ENCODE measurements at places on chromosomes 13 and 19. TPM values are rescaled to one million over a fixed set of nuclear protein-coding genes. Genes with fewer than 3 reads are reported as not detected.
A peak's percentile ranks its signal among the peaks of the same experiment; 100 is the strongest.

USHBP1 gene
- total RNA-seq: 4.0 TPM

TMTC4 gene
- total RNA-seq: 17.9 TPM

LPAR2 gene
- total RNA-seq: 11.6 TPM

SOHLH2 gene
- not detected for total RNA-seq

MRPS12 gene
- 32.5 TPM for total RNA-seq

KISS1R gene
- not detected for total RNA-seq

GATAD2A gene
- total RNA-seq: 79.1 TPM

IL12RB1 gene
- total RNA-seq: 5.4 TPM

ZNF260 gene
- 9.7 TPM for total RNA-seq

- no peak for DNase-seq
Measured at GRCh38 chr13:100833427-100833826, 158.8 kb upstream of the TMTC4 start.

GRCh38 chr13:20714563-20715329, 11.2 kb downstream of the IL17D start:
- no peak for DNase-seq

DNA sequence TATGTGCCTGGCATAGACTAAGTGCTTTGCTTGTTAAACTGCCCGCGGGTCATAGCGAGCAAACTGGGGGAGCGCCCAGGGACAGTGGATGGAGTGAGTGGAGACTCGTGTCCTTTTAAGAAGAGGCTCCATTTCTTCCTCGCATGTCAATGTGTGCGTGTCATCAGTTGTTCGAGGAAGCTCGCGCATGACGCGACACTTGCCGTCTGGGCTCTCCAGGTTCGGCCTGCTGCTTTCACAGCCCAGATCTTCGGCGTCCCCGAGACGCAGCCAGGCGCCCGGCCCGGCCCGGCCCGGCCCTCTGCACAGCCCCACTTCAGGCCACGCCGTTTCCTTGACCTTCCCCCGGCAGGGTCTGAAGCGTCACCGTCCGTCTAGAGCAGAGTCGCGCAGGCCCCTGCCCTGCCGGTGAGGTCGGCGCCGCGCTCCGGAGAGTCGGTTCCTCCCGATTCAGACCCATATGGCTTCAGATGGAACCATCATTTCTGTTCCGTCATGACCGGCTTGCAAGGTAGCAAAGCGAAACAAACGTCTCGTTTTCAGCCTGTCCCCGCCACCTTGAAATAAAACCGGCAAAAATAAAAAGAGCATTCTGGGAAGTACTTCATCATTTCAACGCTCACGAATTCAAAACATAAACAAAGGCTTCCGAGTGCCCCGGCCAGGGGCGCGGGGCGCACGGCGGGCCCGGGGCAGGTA, 599 bp upstream of the ARHGEF7 start:
- DNase-seq: peak; percentile 30

GRCh38 chr19:1471515-1472160, 7.4 kb downstream of the C19orf25 start:
- no peak for DNase-seq

DNA sequence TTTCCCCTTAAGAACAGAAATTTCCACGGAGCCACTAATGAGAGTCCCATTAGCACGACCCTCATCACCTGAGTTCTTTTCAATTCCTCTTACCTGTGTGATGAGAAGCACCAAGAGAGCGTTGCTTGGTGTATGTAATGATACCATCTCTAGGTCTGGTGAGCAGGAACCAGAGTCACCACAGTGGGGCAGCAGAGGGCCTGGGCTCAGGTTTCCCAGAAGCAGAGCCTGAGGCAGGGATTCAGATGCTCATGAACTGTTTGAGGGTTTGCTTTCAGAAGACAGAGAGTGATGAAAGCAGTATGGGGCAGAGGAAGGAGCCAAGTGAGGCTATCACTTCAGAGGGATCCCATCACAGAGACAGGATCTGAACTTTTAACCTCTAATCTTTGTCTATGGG, 3.1 kb upstream of the PTPRH start:
- DNase-seq: no peak

- no peak for DNase-seq
Measured at GRCh38 chr19:5925830-5926427, 11.9 kb downstream of the CAPS start.

GRCh38 chr13:76745261-76746200, 140.7 kb downstream of the KCTD12 start:
- DNase-seq: no peak

DNA sequence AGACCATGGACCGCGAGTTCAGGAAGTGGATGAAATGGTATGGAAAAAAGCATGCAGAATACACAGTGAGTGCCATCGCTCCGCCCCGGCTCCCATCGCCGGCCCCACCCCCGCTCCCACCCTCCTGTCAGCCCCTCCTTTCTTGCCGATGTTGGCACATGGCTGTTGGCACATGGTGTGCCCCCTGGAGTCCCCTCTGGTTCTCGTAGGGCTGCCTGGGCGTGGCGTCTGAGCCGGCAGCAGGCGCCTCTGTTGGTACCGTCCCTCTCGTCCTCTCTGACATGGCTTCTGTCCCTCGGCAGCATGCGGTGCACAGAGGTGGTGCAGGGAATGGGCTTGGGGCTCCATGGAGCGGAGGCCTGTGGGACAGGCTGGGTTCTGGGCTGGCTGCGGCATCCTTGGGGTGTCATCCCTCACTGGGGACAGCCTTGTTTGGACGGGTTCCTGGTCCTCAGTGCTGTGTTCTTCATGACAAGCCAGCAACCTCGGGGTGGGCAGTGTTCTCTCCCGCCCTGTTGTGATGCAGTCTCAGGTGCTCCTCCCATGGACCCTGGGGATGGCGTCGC, 30.9 kb downstream of the DOT1L start:
- no peak for DNase-seq

DNA sequence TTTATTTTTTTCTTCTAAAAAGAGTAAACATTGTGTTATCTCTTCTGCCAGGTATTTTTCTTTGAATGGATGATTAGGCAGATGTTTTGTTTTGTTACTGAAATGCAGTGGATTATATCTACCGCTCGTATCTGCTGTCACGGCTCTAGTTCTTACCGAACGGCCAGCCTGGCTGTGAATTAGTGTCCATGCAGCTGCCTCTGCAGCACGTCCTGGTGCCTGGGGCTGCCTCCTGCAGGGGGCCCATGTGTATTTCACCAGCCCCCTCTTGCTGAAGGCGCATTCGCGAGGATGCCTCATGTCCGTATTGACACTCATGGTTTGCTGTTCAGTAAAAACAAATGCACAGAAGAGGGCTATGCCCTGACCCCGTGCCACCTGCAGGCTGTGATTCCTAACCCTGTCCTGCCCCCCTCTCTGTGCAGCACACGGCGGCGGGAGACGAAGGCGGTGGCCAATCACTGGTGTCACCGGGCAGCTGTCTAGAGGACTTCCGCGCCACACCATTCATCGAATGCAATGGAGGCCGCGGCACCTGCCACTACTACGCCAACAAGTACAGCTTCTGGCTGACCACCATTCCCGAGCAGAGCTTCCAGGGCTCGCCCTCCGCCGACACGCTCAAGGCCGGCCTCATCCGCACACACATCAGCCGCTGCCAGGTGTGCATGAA, 49.9 kb downstream of the RAB20 start:
- DNase-seq: no peak

- DNase-seq: no peak
Measured at GRCh38 chr13:80901111-80901510, 560.2 kb upstream of the SPRY2 start.

- DNase-seq: no peak
Measured at GRCh38 chr13:99809496-99809895, 162.1 kb downstream of the ZIC5 start.

DNA sequence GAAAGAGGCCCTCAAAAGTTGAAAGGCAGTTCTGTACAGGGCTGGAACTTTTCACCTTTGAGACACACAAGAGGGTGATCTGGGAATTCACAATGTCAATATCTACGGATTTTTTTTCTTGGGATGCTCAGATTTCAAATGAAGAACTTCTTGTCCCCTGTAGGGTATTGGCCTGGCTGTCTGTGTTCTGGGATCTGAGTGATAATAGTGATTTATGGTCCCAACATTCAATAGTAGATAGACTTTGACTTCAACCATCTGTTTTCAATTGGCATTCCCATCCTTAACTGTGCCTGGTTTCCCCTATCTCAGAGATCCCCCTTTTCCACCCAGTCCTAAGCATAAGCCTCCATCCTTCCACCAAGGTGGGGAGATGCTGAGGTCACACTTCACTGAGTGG, 274.1 kb downstream of the COG6 start:
- DNase-seq: no peak

DNA sequence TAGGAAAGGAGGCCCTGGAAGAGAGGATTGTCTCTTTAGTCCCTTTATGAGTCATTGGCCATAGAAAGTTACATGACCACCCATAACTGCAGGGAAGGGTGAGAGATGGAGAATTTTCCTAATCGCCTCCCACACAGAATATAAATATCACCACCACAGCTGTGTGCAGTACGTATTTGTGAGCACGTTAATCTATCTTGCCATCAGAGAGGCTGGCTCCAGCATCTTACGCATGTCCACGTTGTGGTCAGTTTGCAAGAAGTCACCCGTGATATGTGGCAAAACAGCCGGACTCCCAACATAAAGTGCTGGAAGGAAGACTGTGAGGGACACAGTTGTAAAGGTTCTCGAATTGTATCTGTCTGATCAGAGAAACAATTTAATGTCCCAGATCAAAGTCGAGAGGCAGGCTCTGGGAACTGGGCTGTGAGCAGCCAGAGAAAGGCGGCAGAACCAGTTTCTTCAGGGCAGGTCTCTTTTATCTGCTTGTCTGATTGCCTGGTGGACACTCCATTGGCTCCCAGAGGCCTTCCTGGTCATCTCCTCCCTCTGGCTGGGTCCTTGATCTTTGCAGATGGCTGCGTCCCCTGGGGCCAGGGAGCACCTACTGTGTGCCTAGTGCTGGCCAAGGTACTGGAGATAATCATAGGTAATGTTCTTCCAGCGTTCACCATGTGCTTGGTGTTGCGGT, 74.9 kb downstream of the SIPA1L3 start:
- no peak for DNase-seq

DNA sequence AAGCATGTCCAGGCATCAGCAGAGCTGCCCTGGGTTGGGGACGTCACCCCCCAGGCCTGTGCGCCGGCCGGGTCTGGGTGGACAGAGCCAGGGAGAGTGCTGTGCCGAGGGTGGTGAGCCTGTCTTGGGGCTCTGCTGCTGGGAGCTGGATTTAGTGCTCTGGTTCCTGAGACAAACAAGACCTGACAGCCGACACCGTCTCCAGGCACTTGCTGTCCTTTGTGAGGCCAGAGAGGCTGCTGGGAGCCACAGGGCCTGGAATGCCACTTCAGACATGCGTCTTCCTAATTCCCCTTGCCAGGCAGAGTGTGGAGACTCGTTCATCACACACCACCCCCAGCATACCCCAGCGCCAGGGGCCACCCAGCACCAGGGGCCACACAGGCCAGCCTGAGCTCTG, 165.8 kb downstream of the KDM4B start:
- no peak for DNase-seq

- no peak for DNase-seq
Measured at GRCh38 chr13:37448153-37448552, 150.4 kb downstream of the POSTN start.

GRCh38 chr13:36531746-36532486, 99.6 kb downstream of the CCNA1 start:
- no peak for DNase-seq

DNA sequence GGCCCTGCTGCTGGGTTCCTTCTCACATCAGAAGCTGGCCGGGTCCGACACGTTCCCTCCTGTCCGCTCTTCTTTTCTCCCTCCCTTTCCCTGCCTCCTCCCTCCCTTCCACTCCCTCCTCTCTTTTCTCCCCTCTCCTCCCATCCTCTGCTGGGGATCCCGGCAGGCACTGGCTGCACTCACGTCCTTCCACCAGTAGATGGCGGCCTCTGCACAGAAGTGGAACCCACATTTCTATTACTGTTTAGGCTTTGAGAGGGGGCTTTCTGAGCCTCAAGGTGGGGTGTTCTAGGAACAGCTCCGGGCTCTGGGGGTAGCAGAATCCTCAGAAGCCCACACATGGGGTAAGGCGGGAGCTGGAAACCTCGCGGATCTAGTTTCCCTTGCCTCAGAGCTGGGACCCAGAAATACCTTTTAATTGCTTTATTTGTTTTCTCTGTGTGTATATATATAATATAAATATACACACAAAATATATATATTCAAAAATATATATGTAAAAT, 294.2 kb downstream of the ZNF536 start:
- no peak for DNase-seq

DNA sequence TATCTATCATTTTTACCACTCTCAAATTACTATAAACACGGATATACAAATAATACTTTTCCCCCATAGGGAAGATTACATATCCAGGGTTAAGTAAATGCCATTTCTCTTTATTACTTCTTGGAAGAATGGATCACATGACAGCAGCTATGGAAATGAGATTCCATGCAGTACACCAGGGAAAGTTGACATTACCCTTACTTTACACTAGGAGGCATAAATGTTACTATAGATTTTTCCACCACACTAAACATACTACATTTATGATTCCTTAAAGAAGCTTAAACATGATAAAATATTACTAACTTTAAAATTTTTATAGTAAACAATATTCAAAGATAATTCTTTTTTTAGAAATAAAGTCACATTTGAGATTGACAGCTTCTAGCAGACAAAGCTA, 611.4 kb downstream of the PCDH9 start:
- DNase-seq: no peak

DNA sequence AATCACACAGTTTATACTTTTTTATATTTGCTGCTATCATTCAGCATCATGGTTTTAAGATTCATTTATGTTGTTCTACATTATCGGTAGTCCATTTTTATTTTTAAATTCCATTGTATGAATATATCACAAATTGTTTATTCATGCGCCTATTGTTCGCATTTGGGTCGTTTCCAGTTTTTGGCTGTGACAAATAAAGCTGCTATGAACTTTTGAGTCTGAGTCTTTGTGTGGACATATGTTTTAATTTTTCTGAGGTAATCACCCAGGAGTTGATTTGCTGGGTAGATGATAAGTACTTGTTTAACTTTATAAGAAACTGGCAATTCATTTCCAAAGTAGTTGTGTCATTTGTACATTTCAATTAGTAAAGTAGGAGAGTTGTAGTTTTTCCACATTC, 74.2 kb upstream of the CSNK1A1L start:
- DNase-seq: no peak

DNA sequence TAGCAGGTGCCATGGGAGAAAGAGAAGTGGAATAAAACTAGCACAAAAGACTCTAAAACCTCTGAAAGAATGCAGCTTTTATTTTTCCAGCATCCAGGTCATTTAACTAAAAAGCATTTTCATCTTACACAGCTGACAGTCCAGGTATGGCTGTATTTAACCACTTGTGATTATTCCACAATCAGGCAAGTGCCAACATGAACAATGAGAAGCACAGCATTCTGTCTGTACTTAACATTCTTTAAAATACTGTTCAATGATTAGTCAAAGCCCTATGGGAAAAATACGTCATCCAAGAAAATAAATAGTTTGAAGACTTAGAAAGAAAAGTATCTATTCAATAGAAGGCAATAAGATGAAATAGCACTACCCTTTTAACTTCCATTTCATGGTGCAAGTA, 246.9 kb downstream of the LIG4 start:
- DNase-seq: no peak

All from thoracic aorta (tissue), 2 donors.